CD8-positive, alpha-beta memory T cell (primary cell): ENCODE measurements at places on chromosomes 5 and 9. TPM values are rescaled to one million over a fixed set of nuclear protein-coding genes. Genes with fewer than 3 reads are reported as not detected.

DNA sequence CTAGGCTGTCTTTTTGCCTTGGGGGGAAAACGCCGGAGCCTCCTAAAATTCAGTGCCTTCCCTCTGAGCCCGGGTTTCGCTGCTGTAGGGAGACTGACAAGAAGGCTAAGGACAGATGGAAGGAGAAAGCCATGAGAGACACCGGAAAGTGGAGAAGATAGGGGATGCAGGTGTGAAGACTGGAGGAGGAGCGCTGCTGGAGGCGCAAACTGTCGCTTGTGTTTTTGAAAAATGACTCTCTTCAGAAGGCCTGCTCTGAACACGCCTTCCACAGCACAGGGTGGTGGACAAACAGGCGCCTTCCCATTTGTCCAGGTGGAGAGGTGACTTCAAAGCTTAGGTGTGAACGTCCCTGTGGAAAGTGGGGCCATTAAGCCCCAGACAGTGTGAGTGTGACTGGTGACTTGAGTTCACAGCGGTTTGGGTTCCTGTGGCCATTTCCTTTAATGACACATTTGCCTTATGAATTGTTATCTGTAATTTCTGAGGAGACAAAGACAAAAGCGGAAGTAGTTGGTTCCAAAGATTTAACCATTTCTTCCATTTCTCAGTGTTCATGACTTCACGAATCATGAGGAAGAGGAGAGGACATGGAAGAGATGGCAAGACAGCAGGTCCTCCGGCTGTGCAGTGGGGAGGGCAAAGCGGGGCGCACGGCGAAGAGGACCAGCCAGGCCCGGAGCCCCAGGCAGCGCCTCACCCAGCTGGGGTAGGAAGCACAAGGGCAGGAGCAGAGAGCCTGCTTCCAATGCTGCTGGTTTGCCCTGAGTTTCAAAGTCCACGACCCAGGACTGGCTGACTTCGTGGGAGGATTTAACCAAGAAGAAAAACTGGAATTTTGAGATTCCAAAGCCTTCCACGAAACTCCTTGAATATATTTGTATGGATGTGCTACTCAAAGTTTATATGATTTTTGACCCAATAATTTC lies 27.8 kb upstream of the SEMA4D start:
- no peak overlapping the region for H3K4me3 ChIP-seq
- H3K27me3 ChIP-seq = no peaks in the 10 kb centered on the region
- no peaks in the 10 kb centered on the region for H3K36me3 ChIP-seq
- peaks cover 99% of the 10 kb centered on the region for H3K4me1 ChIP-seq

DNA sequence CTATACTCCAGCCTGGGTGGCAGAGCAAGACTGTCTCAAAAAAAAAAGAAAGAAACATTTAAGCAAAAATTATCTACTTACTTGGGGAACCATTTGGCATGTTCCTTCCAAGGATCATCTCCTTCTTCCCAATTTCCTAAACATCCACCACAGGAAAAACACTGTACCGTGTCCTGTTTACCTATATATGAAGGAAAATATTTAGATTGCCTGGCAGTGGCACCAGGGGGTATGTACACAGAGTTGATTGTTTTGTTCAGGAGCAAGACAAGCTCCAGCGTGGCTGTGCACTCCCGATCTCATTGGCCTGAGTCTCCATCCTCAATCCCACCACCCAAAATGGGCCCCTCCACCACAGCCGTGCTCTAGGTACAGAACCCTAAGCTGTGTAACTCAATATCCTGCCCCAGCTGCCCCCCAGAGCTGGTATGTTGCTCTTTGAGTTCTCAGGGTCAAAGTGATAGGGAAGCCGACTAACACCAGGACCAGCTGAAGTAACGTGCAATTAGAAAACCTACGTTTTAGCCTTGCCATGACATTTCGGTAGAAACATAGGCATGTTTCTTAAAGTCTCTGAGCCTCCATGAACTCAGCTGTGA lies 13.8 kb downstream of the NAIP start:
- no peaks in the 10 kb centered on the region for H3K36me3 ChIP-seq
- H3K27me3 ChIP-seq = no peaks in the 10 kb centered on the region
- no peak for DNase-seq
- H3K4me1 ChIP-seq = no peaks in the 10 kb centered on the region
- H3K4me3 ChIP-seq = no peak overlapping the region

DNA sequence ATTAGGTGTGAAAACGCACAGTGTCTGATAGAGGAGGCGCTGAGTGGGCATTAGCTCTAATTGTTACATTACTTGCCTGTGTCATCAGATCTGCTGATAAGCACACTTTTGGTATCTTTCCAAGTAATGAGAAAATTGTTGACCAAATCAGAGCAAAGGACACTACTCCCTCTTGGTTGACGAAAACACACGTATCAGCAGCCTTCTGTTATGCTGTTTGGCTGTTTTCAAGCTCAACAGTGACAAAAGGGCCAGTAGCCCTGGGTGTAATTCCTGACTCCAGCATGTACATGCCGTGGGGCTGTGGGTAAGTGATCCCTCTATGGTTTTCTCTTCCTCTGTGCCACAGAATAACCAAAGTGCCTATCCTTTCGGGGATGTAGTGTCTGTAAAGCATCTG lies 151.4 kb downstream of the AUH start:
- no peak for DNase-seq
- H3K4me1 ChIP-seq = peaks cover 18% of the 10 kb centered on the region
- no peak overlapping the region for H3K27ac ChIP-seq
- H3K27me3 ChIP-seq = no peaks in the 10 kb centered on the region
- no peaks in the 10 kb centered on the region for H3K36me3 ChIP-seq

The TOR4A gene
- 3.3 TPM for total RNA-seq

The IFNK gene
- total RNA-seq = not detected

GRCh38 chr5:98128271-98128670 lies 645.2 kb upstream of the RGMB start:
- H3K36me3 ChIP-seq = no peaks in the 10 kb centered on the region
- H3K27ac ChIP-seq = no peak overlapping the region
- H3K27me3 ChIP-seq = no peaks in the 10 kb centered on the region
- H3K4me3 ChIP-seq = no peak overlapping the region
- H3K4me1 ChIP-seq = no peaks in the 10 kb centered on the region
- no peak for DNase-seq

- no peaks in the 10 kb centered on the region for H3K4me1 ChIP-seq
- no peak overlapping the region for H3K4me3 ChIP-seq
- no peak for DNase-seq
- H3K36me3 ChIP-seq = no peaks in the 10 kb centered on the region
Observed at GRCh38 chr5:106873568-106873967, 797.2 kb downstream of the EFNA5 start.

DNA sequence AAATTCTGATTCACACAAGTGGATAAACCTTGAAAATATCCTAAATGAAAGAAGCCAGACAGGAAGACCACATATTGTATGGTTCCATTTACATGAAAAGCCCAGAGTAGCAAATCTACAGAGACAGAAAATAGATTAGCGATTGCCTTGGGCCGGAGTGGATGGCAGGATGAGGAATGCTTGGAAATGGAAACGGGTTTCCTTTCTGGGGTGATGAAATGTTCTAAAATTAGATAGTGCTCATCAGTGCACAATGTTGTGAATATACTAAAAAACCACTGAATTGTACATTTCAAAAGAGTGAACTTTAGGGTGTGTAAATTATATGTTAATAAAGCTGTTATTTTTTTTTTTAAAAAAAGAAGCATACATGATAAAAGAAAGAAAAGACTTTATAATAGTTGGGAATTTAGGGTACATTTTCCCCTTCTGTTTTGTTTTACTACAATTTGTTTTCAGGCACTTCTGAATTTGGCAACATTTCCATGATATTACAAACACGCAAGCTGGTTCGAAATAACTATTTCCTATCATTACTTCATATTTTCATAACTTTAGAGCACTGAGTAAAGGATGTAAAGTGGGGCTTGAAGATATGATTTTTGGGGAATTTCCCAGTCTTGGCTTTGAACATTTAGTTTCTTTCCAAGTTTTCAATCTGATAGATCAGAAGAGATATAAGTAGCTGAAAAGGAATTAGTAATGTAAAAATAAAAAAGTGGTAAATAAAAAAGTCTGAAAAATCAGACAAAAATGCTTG lies 23.9 kb downstream of the SLC35A4 start:
- no peak overlapping the region for H3K27ac ChIP-seq
- H3K4me1 ChIP-seq = no peaks in the 10 kb centered on the region

The AJM1 gene
- 3.2 TPM for total RNA-seq

DNA sequence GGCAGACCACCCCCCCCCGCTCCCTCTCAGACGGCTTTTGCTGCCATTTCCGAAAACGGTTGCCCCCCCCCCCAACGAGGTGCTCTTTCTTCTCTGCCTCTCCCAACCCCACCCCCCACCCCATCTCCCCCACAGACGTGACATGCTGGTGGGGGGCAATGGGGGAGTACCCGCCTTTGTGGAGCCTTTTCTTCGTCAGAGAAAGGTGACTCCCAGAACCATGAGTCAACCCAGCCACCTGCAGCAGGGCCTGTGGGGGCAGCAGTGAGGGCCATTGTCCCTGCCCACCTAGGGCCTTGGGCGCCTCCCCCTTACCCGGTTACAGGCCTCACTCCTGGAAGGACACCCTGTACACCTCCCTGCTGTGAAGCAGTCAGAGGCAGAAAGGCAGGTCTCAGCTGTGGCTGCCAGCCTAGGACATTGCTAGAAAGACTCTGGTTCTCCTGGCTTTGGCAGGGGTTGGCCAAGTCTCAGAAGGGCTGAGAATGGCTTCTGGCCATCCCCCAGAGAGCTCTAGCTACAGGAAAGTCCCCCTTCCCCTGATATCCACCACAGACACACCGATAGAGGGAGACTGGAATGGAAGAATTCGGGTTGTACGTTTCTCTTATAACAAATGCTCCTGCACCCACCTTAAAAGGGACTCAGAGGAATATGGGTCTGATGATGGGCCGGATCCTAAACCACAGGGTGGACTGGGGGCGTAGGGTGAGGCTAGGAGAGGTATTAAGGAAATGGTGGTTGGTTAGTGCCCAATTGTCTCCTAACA lies 2.2 kb downstream of the DNAJB5 start:
- no peak overlapping the region for H3K27ac ChIP-seq
- H3K4me1 ChIP-seq = peaks cover 25% of the 10 kb centered on the region
- no peak overlapping the region for H3K4me3 ChIP-seq
- DNase-seq = no peak

DNA sequence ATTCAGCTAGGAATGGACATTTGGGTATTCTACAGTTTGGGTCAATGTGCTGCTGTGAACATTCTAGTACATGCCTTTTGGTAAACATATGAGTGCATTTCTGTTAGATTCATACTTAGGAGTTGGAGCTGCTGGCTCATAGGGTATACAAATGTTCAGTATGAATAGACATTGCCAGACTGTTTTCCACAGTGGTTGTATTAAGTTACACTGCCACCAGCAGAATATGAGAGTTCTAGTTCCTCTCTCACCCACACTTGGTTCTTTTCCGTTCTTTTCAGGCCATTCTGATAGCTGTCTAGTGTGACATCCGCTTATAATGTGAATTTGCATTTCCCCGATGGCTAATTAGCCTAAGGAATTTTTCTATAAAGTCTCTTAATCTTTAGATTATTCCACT lies 25.0 kb downstream of the STOM start:
- DNase-seq = no peak
- no peak overlapping the region for H3K4me3 ChIP-seq
- H3K27ac ChIP-seq = no peak overlapping the region
- H3K36me3 ChIP-seq = peaks cover 31% of the 10 kb centered on the region
- no peaks in the 10 kb centered on the region for H3K4me1 ChIP-seq

The SPATA6L gene
- 0.51 TPM for total RNA-seq

The SPEF2 gene
- 5.3 TPM for total RNA-seq

- H3K27ac ChIP-seq = no peak overlapping the region
- no peaks in the 10 kb centered on the region for H3K4me1 ChIP-seq
- no peaks in the 10 kb centered on the region for H3K27me3 ChIP-seq
Observed at GRCh38 chr9:13432904-13433303, 153.4 kb upstream of the MPDZ start.

The RNF44 gene
- total RNA-seq = 54.6 TPM

The BNIP1 gene
- total RNA-seq = 25.5 TPM

DNA sequence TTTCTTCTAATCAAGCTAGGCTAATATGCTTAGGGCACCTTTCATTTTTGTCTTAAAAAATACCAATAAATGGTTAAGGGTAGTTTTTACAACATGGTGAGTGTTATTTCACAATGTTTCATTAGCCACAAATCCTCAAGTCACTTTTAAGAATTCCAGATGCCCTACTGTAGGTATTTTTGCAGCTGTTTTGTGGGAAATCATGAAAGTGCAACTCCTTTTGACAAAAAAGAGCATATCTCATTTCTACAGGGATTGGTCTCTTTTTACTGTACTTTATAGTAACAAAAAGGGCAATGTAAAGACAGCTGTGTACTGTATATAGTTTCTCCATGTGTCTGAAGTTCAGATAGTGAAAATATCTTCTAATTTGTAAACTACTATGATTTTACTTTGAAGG lies 28.3 kb upstream of the GAS1 start:
- H3K27me3 ChIP-seq = peaks cover 9% of the 10 kb centered on the region
- H3K4me1 ChIP-seq = no peaks in the 10 kb centered on the region
- no peak overlapping the region for H3K4me3 ChIP-seq
- H3K36me3 ChIP-seq = no peaks in the 10 kb centered on the region
- DNase-seq = no peak
- no peak overlapping the region for H3K27ac ChIP-seq

- peaks cover 36% of the 10 kb centered on the region for H3K4me1 ChIP-seq
- DNase-seq = no peak
- no peaks in the 10 kb centered on the region for H3K36me3 ChIP-seq
- peak overlapping the region; percentile 54 for H3K4me3 ChIP-seq
- H3K27me3 ChIP-seq = peaks cover 12% of the 10 kb centered on the region
- H3K27ac ChIP-seq = peak overlapping the region; percentile 35
Observed at GRCh38 chr9:126516936-126517832, 96.5 kb upstream of the LMX1B start.

DNA sequence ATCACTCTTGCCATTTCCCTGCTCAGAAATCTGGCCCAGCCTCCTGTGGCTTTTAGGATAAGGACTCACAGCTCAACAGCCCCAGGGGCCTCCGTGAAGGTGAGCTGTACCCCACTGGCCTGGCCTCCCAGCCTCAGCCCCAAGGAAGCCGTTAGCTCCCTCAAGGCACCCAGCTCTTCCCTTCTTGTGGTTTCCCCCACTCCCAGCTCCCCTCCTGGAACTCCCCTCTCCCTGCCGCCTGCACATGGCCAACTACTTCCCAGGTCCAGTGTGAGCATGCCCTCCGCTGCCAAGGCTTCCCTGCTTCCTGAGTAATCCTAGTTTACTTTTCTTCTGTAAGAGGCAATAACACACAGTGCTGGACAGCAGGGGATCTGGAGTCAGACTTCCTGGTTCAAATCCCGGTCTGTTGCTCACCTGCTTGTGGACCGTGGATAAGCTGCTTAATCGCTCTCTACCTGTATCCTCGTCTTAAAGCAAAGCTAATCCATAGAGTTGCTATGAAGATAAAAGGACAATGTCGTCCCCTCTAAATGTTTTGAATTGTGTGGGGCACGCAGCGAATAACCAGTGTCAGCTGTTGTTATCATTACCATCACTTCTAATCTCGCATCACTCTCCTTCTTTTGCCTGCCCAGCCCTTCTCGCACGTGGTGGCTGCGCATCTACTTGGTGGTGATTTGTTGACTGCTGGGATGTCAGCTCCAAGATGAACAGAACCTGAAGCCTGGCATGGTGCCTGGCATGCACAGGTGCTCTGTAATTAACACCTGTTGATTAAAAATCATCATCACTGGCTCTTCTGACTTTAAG lies 86.6 kb downstream of the C5orf15 start:
- H3K36me3 ChIP-seq = no peaks in the 10 kb centered on the region
- no peaks in the 10 kb centered on the region for H3K4me1 ChIP-seq
- no peaks in the 10 kb centered on the region for H3K27me3 ChIP-seq
- H3K4me3 ChIP-seq = no peak overlapping the region
- DNase-seq = no peak

The ZBED3 gene
- 1.5 TPM for total RNA-seq

GRCh38 chr5:175797521-175798038 lies 73.8 kb upstream of the CPLX2 start:
- H3K36me3 ChIP-seq = no peaks in the 10 kb centered on the region
- no peak for DNase-seq
- no peak overlapping the region for H3K27ac ChIP-seq
- no peak overlapping the region for H3K4me3 ChIP-seq
